ENCODE measurements at places on chromosomes 11 and 22.
A peak's percentile ranks its signal among the peaks of the same experiment; 100 is the strongest.

DNA sequence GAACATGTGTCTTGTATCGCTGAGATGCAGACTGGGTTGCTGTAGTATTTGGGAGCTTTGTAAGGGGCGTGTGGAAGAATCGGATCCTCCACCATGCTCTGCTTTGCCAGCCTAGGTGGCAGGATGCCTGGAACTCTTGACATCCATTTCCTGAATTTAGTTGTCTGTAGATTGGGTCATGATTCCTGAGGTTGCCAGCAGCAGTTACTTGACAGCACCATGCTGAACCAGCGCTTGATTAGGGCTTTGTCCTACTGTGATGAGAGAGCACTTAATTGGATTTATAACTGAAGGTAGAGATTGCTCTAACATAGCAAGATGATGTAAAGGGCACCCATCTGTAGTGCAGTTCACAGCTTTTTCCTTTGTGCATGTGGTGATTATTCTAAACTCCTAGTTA lies 75.6 kb upstream of the HORMAD2 start:
- DNase-seq = no peak

GRCh38 chr11:57751176-57751575 lies 443 bp downstream of the BTBD18 start:
- DNase-seq = no peak

GRCh38 chr22:38257181-38257580 lies 15.6 kb downstream of the TMEM184B start:
- no peak for DNase-seq

DNA sequence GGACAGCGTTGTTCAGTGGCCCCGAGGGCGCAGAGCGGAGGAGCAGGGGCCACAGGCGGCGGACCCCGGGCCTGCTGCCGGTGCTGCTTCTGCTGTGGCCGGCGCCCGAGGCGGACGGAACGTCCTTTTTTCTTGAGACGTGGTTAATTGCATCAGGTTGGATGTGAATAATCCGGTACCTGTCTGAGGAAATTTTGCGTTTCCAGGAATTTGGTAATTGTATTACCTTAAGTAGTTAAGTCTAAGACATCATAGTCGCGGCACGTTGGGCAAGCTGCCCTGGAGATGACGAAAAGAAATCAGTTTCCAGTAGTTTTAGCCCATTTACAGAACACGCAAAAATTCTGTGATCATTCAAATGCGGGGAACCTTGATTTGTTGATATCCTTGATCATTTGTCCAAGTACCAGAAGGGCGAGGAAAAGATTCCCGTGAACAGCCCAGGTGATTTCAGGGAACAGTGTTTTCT lies 789 bp downstream of the SPECC1L start:
- DNase-seq = no peak

GRCh38 chr11:85831050-85831449 lies 20.1 kb upstream of the SYTL2 start:
- no peak for DNase-seq

DNA sequence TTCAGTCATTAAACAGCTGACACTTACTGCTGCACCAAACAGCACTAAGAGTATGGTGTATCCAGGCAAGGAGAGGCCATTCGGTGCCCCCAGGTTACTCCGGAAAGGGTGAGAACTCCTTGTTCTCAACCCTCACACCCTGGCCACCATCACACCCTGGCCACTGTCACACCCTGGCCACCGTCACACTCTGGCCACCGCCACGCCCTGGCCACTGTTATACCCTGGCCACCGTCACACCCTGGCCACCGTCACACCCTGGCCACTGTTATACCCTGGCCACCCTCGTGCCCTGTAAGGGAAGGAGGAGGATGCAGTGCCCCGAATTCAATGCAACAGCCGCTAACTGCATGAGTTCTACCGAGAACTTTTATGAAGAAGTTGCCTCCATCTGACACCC lies 644.4 kb downstream of the TBC1D22A start:
- DNase-seq = no peak

- DNase-seq = no peak
Observed at GRCh38 chr22:41781507-41781906, 19.0 kb upstream of the CCDC134 start.

GRCh38 chr11:102111011-102111786 lies 952 bp downstream of the YAP1 start:
- peak; percentile 77 for DNase-seq

DNA sequence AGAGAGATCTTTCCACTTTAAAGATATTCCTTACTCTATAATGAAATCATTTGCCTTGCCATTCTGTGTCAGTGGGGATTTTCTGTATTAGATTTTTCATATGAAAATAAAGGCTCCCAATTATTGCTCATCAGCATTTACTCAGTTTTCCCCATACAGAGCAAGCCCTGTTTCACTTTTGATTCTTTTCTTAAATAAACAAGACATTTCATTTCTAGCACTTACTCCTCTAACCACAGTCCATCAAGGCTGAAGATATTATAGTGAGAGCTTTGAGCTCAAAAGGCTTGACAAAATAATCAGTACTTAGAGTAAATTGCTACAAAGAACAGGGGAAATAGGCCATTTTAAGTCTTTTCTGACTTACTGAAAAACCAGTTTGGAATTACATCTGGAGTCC lies 385.1 kb downstream of the LRRC4C start:
- no peak for DNase-seq

GRCh38 chr11:12674936-12675696 lies 895 bp downstream of the TEAD1 start:
- DNase-seq = peak; percentile 61

DNA sequence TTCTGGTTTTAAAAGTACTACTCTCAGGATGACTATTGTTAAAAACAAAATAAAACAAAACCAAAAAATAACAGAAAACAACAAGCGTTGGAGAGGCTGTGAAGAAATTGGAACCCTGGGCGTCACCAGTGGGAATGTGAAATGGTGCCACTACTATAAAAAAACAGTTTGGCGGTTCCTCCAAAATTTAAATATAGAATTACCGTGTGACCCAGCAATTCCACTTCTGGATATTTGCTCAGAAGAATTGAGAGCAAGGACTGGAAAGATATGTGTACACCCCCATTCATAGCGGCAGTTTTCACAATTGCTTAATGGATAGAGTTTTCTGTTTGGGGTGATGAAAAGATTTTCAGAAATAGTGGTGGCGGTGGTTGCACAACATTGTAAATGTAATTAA lies 8.6 kb downstream of the APOA4 start:
- no peak for DNase-seq

- no peak for DNase-seq
Observed at GRCh38 chr11:26621132-26621531, 49.1 kb upstream of the MUC15 start.

DNA sequence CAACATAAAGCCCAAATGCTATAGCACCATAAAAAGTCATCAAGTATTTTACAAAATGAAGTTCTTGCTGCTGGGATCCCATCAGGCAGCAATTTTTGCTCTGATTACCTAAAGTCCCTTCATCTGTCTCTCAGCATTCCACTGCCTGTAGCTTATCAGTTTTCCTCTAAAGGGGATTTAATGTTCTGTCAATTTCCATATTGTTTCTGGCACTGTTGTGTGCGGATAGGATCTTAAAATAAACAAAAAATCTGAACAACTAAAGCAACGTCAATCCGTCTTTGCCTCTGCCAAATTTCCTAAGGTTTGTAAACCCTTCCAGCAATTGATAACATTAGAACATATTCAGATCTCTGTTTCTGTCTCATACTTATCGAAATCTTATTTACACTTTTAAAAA lies 1126.3 kb upstream of the RAG2 start:
- DNase-seq = no peak

DNA sequence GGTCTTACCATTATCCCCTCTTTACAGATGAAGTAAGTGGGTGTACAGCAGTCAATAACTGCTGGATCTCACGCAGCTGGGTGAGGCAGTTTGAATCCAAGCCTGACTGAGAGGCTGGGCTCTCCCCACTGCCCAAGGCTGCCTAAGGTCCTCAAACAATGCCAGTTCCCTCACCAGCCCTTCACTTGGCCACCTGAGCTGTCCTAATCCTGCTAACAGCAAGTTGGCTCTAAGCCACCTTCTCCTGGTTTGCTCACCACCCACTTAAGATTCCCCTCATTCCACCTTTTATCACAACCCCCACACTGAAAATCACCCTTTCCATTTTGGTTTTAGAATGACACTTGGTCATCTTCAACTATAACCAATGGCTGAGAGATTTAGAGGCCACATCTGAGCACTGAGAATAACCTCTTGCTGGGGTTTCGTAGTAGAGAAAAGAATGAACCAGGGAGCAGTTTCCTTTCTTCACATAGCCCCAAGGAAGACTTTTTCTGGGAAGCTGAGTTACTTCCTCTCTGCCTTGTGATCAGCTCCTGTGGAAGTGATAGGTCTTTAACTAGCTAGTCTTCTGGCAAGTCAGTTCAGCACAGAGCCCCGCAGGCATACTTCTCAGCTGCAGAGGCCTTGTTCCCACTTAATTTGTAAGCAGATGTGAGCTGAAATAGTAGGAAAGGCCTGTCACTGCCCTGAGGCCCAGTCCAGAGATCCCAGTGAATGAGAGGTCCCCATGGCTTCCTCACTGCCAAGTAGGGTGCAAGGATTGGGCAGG lies 57.8 kb upstream of the TTC12 start:
- DNase-seq = no peak

- DNase-seq = no peak
Observed at GRCh38 chr22:44548981-44549380, 50.9 kb upstream of the RTL6 start.

DNA sequence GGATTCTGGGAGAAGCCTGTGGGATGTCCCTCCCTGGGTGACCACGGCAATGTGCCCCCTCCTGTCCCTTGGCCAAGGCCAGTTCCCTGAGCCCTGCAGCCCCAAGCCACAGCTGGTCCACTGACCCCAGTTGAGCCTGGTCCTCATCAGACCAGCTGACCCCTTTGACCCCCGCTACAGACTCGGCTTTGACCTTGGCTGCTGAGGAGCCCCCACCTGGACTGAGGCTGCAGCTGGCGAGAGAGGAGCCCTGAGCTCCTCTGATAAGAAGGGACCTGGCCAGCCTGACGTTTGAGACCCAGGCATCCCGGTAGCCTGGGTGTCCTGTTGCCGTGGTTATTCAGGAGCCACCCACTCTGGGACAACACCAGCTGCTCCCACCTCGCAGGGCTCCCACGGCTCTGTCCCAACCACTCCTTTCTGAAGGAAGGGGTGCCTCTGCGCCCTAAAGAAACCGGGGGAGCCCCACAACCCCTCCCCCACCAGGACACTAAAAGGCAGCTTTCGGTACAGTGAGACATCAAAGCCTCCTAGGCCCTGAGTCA lies 3.0 kb downstream of the ASCL2 start:
- DNase-seq = no peak

DNA sequence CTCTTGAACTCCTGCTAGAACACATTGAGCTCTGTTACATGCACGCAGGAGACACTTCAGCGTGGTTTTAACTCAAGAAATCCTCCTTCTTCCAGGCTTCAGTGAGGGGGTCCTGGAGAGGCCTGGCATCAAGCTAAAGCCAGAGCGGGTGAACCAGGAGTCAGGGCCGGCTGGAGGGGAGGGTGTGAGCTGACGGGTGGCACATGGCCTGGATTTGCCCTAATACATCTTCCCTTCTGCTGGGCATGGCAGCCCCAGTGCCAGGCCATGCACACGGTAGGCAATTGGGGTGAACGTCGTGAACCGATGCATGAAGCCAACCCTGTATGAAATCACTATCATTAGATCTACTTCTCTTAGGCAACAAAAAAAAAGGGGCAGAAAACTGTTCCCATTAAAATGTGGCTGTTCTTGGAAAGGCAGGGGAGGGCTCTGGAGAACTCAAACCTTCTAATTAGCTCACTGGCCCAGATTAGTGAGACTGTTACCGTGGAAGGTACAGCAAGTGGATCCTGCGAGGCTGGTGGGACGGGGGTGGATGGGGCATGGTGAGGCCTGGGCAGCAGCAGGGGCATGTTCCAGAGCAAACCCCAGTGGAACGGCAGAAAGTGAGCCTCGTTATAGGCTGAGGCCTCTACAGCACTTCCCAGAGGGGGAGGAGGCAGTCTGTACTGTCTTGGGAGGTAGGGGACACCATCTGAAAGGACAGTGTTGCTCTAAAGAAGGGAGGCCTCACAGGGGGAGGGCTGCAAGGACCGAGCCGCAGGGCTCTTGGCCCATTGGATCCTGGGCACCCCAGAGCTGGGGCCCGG lies 10.6 kb downstream of the IFT27 start:
- no peak for DNase-seq

GRCh38 chr11:6433998-6434660 lies 6.7 kb downstream of the HPX start:
- DNase-seq = no peak

DNA sequence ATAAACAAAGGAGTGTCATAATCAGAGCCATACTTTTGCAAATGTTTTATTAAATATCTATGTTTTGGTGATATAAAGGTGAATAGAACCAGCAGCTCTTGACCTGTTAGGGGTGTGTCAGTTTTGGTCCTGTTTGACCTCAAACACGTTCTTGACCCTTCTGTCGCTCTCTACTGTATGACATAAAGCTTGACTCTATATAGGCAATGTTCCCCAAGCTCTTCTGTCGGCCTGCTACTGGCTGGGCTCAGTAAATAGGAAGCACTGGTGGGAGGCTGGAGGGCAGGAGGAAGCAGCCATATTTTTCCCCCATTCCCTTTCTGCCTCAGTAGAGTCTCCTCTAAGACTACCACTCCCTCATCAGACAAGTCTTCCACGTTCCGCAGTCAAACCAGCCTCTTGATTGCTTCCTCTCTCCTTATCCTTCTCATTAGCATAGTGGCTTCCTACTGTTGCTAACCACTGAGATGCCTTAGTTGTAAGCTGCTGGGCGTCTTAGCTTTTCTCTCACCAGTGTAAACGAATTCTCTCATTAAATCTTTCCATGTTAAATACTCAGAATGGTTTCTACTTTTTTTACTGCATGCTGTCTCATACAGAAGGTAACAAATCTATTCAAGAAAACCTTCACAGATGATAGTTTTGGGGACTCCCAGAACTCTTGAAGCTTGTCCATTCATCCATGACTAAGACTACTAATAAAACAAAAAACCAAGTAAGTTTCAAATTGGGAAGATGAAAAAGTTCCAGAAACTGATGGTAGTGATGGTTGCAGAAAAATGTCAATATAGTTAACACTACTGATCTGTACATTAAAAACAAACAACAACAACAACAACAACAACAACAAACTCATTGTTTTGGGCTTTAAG lies 3.3 kb downstream of the NPAT start:
- no peak for DNase-seq

GRCh38 chr11:66334605-66335442 lies 1.4 kb downstream of the RIN1 start:
- no peak for DNase-seq

- DNase-seq = no peak
Observed at GRCh38 chr11:36195496-36196354, 93.5 kb downstream of the COMMD9 start.

DNA sequence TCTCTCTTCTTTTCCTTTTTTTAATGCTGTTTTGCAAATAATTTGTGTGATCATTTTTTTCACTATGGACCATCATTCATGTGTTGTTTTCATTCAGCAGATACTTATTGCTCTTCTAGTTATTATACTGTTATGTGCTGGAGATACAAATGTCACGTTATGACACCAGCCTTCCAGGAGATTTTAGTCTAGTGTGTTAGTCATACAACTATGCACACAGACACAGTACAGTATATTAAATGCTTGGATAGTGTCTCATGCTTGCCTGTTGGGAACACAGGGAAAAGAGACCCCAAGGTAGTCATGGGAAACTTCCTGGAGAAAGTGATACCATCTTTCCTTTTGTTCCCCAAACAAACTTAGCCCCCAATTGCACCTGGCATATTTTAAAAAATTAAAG lies 116.1 kb downstream of the UVRAG start:
- no peak for DNase-seq

GRCh38 chr11:21105196-21105917 lies 436.0 kb downstream of the NELL1 start:
- no peak for DNase-seq

- DNase-seq = no peak
Observed at GRCh38 chr11:131814108-131814507, 443.7 kb downstream of the NTM start.

GRCh38 chr11:132670921-132671675 lies 861.2 kb downstream of the OPCML start:
- no peak for DNase-seq

Data from SK-MEL-5 (cell line).